Activated CD8-positive, alpha-beta memory T cell treated with anti-CD3 and anti-CD28 coated beads for 1 hour (primary cell): ENCODE measurements at places on chromosomes 12 and 14.
A peak's percentile ranks its signal among the peaks of the same experiment; 100 is the strongest.

GRCh38 chr14:54337314-54337713 lies 59.5 kb upstream of the CDKN3 start:
- no peak for DNase-seq

GRCh38 chr12:6905414-6906040 lies 905 bp downstream of the LRRC23 start:
- no peak for DNase-seq

DNA sequence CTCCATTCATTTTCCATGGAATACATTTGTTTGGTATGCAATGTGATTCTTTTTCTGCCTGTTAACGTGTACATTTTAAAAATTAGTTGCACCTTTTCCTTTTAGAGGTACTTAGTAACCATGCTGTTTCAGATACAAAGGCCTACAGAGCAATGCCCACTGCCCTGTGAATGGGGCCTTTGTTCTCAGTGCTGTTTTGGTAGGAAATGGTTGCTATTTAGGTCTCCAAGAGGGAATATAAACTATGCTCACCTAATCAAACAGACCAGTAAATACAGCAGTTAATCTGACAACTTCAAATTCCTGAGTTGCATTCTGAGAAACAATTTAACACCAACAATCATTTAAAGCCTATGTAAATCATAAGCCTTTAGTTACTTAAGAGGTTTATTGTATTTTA lies 188.7 kb downstream of the BCAT1 start:
- no peak for DNase-seq

DNA sequence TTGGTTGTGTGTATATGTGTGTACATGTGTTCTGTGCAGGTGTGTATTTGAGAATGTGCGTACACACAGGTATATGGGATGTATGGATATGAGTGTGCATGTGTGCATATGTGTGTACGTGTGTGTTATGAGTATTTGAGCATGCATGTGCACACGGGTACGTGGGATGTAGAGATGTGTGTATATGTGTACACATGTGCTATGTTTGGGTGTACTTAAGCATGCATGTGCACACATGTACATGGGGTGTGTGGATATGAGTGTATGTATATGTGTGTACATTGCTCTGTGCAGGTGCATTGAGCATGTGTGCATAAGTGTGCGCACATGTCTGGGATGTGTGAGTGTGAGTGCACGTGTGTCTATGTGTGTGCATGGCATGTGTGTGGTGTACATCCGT lies 34.3 kb upstream of the SFSWAP start:
- DNase-seq, result no peak

DNA sequence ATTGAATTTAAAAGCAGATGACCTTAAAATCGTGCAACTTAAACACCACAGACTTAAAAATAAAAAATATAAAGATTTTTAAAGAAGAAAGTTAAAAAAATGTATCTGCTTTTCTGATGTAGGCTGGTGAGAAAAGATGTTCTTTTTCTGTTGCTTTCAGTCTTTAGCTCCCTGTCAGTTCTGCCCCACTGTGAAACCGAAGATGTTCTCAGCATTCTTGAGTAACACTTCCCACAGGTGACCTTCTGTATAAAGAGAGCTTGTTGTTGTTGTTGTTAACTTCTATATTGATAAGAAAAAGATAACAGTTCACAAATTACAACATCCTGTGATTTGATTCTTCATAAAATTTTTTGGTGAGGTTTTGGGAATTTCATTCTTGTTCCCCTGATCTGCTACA lies 377.9 kb upstream of the RGS6 start:
- DNase-seq, result no peak

GRCh38 chr12:42977451-42978230 lies 388.1 kb upstream of the PRICKLE1 start:
- no peak for DNase-seq

DNA sequence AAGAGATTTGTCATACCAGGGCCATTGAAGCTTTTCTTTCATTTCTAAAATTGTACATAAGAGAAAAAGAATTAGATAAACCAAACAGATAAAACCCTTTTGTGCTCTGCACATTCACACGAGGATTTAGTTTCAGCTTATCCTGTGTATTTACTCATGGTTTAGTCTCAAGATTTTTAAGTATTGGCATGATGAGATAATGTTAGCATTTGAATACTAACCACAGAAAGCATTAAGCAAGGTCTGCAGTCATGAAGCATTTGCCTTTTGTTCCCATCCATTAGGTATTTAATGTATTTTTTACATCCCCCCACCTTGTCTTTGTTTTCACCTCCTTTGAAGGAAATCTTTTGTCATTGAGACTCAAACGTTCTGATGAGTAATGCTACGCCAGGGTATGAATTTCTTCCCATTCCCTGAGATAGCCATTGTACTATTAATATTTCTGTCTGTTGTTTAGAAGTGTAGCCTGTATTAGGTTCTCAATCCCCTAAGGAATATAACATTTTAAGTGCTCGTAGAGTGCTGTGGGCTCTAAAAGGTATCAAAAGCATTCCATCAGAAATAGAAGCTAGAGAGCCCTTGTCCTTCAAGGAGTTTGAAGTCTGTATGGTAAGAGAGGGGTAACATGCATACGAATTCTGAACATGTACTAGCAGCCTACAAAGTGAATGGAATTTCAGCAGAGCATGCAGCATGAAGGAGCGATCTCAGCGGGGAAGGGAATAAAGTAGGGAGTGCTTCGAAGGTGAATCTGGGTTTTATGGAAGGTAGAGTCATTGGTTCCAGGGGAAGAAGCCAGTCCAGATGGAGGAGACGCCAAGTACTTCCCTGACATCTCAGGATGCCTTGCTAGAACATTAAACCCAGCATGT lies 22.3 kb downstream of the CRADD start:
- DNase-seq, result no peak

DNA sequence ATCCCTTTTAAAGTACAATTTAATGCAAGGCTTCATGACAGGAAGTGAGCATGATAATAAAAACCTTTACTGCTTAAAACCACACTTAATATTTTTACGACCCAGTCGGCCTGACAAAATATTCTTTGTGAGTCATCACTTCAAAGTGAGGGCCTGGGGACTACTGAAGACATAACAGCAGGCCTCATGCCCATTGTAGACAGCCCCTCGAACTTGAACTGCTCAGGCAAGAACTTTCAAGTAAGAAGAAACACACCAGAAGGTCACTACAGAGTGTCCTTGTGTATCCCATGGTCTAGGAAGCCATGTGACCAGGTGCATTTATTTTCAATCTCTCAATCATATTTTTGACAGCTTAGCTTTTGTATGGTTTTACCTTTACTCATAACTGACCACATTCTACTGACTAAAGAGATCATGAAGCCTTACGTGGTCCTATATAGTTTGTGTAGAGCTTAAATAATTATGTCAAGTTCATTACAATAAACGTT lies 61.4 kb upstream of the MANSC4 start:
- no peak for DNase-seq

GRCh38 chr12:125983094-125983783 lies 918.0 kb downstream of the AACS start:
- DNase-seq, result no peak

DNA sequence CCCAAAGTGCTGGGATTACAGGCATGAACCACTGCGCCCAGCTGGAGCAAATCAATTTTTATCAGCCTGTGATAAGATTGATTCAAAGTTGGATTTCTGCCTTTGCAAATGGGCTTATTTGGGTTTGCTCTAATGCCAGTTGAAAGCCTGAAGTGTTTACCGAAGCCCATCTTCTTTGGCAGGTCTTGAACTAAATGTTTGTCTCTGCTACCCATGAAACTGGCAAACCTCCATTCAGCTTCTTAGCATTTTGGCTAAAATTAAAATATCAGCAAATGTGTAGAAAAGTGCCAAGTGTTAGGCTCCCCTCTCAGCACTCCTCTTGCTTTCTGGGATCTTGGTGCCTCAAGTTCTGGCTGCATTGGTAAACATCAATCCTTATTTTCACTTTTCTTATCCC lies 61.5 kb downstream of the MGAT4C start:
- DNase-seq, result no peak

- DNase-seq, result no peak
These were observed 100.5 kb downstream of the TSPAN8 start for GRCh38 chr12:71057330-71057729.

DNA sequence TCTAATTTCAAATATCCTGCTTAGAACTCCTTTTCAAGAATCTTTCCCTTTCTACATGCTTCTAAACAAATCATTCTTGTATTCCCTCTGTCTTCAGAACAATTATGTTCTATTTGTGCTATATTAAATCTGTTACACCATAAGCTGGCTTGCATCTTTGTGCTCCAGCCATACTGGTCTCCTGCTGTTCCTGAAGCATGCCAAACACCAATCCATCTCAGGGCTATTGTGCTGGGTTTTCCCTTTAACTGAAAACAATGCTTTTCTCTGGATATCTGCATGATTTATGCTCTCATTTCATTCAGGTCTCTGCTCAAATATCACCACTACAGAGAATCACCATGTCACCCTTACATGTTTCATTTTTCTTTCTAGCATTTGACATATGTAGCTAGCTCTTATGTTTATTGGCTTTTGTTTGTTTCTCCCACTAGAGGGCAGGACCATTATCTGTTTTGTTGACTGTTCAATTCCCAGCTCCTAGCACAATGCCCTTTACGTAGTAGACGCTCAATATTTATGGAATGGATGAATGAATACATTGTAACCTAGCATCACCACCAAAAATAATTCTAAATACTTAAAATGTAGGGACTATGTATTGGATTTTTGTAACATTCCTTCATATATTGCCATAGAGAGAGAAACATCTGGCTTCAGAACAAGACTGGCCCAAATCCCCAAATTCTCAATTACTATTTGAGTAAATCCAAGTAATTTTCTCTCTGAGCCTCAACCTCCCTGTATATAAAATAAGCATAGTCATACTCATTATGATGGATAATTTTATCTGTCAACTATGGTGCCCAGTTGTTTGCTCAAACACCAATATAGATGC lies 302.0 kb upstream of the SYT1 start:
- DNase-seq, result no peak

DNA sequence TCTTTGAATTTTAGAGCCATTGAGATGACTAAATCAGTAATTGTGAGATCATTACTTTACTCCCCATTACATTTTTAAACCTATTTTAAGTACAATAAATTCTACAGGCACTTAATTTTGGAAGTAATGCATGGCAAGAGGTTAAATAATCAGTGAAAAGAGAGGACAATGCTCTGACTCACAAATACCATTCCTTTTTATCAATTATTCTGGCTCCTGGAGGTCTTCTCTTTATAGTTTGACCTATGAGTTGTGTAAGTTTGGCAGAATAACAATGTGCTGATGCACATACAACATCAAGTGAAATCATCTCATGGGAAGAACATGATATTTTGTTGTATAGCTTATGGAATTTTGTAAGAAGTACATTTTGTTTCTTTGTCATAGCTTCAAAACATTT lies 166.7 kb downstream of the TMTC3 start:
- DNase-seq, result no peak

- no peak for DNase-seq
These were observed 9.6 kb downstream of the BRI3BP start for GRCh38 chr12:125003021-125003420.

- peak; percentile 4 for DNase-seq
These were observed 29.0 kb downstream of the SERPINA11 start for GRCh38 chr14:94423453-94424056.

GRCh38 chr14:69999261-69999674 lies 120.1 kb downstream of the SMOC1 start:
- DNase-seq, result no peak

DNA sequence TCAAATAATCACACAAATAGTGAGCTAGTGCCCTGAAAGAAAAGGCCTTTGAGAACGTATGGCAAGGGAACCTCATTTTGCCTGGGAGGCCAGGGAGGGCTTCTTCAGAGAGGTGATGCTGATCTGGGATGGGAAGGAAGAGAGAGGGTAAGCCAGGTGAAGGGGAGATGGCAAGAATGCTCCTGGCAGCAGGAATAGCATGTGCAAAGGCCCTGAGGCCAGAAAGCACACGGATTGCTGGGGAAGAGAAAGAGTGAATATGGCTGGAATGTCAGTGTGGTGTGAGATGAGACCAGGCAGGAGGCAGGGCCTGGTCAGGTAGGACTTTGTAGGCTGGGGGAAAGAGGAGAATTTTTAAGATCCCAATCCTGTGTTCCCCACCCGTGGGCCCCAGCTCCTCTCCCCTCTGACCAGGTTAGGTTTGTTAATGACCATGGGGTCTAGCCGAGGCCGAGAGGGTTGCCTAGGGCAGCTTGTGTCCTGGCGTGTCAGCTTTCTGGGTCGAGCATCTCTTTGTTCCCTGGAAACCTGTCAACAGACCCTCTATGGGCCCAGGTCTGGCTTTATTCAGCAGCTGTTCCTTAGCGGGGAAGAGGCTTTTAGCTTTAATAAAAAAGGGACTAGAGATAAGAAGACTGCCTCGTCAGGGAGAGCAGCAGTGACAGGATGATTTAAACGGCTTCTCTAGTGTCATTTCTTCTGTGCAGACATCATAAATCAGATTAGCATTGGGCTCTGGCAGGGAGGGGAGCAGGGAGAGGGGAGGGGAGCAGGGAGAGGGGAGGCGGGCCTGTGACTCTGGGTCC lies 123.4 kb downstream of the ADCK1 start:
- DNase-seq, result no peak

- peak; percentile 3 for DNase-seq
These were observed at the start of gene PALS1 for GRCh38 chr14:67241411-67242167. TSS of gene PALS1 (plus strand) at chr14:67241435. CDS start at chr14:67279171, 37,736 bp downstream.

- no peak for DNase-seq
These were observed 253.2 kb upstream of the GRIP1 start for GRCh38 chr12:66932126-66932525.

GRCh38 chr12:31662176-31662849 lies 2.8 kb downstream of the ETFBKMT start:
- no peak for DNase-seq

DNA sequence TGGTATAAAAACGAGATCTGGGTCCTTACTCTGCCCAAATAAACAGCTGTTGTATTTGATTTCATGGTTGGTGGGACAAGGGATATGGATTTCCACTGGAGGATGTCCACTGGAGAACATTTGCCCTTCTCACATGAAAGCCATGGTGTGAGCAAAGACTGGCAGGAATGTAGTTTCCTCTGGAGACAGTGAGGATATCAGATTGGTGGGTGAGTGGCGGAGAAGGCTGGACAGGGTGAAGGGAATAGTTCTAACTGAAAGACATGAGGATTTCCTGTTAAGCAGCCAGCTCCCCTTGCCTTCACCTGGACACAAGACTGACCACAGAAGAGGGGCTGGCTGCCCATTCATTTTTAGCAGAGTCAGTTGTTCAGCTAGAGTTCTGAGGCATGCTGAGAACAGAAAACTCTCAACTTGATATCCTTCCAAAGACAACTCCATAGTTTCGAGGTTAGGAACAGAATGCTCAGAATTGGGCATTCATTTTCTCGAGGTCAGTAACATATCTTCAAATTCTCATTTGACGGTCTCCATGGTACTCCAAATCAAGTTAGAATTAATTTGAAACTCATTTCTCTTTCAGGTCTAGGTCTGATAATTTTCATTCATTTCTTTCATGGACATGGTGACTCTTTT lies 365.7 kb downstream of the LRIG3 start:
- DNase-seq, result no peak

DNA sequence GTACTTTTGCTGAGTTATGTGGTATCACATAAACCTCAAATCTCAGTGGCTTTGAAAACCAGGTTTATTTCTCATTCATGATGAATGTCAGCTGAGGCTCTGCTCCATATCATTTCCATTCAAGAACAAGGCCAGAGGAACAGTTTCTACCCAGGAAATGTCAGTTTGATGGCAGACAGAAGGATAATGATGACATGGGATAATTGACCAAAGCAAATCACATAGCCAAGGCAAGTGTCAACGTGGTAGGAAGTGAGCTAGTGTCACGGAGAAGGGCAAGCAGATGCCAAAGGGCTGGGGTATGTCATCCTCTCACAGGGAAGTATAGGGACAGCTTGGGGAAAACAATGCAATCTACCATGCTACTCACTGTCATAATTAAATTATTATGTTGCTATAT lies 12.3 kb upstream of the PDE3A start:
- DNase-seq, result no peak

- DNase-seq, result no peak
These were observed 44.0 kb upstream of the SINHCAF start for GRCh38 chr12:31369712-31370521.
